Mesenchymal stem cell (in vitro differentiated cells and primary cell): ENCODE measurements at places on chromosomes 5 and 9.

DNA sequence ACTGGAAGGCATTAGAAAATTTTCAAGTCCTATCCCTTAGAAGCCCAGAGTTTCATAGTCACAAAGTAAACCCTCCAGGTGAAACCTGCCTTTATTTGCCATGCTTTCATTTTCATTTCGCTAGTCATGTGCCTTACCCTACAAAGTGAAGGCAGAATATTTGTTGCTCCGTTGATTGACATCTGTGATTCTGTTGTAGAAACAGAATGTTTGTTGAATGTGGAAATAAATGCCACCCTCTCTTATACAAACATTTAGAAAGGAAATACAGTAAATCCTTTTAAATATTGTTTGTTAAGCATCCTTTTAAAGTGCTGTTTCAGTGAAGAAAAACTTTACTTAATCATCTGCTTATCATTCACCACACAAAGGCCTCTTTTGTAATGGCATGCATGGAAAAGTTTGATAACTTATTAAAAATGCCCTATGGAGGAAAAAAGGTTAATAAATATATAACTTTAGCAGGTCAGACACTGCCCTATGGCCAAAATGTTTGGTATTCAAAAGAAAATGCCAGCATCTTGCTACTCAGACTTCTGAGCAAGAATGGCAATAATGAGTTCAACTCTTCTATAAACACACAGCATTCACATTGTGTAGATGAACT is 34.3 kb upstream of the CAST start:
- DNase-seq, result no peak

DNA sequence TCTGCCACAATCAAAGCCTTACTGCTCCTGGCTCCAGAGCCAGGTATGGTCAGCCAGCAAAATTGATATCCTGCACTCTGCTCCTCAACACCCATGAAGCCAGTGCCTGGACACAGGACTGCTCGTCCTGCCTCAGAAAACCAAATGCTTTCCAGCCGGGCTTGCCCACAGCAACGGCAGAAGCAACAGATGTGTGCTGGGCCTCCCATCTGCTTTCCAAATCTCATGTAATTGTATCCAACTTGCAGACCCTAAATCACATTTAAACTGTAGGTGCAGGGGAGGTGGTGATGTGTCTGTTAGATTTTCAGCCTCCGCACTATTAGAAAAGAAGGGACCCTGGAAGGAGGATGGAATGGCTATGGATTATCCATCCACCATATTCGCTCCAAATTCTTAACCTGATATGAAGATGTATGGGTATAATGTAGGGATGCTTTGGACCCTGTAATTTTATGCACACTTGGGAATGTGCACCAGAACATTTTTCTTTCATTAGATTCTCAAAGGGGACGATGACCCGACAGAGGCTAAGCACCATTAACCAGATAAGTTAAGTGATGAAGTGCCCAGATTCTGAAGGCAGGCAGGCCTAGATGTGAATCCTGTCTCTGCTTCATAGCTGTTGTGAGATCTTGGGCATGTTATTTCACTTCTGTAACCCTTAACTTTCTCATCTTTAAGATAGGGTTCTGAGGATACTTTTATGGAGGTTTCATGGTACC is 58.2 kb downstream of the EXOSC2 start:
- no peak for DNase-seq

GRCh38 chr5:124919747-124920525 is 173.5 kb upstream of the ZNF608 start:
- DNase-seq, result no peak

GRCh38 chr9:103730866-103731265 is 363.2 kb upstream of the SMC2 start:
- no peak for DNase-seq

DNA sequence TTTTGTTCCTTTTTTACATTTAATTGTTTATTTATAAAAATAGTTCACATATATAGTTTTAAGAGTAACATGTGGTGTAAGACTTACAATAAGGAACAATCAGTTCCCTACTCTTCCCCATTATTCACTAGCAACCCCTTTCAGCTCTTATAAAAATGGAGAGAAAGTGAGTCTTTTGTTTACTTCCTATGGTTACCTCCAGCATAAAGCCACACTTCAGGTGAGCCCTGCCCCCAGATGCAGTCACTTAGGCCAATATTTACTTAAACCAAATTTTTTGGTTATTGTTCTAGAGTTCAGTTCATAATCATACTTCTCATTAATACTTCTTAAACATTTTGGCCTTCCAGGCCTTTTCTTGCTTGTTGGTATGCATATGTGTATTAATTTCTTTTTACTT is 33.7 kb downstream of the UBE2R2 start:
- no peak for DNase-seq
